ENCODE measurements at places on chromosomes 1 and 21.

- no peak for DNase-seq
Measured at GRCh38 chr1:205339717-205340116, 17.0 kb downstream of the KLHDC8A start.

DNA sequence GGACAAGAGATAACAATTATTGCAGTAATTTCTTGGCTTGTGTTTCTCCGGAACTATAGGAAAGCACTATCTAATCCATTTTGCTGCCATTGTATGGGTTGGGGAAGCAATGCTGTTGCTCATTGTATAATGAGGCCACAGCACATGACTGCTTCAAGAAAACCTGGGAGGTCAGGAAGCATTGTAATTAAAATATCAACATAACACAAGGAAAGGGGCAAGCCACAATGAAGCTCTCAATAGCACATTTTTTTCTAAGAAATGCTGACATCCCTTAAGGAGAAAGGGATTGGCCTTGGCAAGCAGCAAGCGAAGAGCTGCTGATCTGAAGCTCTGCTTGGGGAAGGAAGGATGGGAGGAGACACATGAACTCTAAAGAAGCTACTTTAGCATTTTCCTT is 44.0 kb downstream of the PLPP3 start:
- DNase-seq, result no peak

GRCh38 chr1:153532181-153532580 is 3.6 kb downstream of the S100A6 start:
- DNase-seq, result peak; percentile 50

DNA sequence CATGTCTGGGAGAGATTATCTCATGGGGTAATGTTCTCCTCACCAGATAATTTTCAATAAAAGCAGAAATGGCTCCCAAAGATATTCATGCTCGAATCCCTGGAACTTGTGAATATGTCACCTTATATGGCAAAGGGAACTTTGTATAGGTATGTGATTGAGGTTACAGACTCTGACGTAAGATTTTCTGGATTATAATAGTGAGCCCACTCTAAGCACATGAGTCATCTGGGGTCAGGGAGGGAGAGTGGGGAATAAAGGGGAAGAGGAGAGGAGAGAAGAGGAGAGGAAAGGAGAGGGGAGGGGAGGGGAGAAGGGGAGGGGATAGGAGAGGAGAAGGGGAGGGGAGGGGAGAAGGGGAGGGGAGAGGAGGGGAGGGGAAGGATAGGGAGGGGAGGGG is 1193.9 kb downstream of the PLA2G4A start:
- DNase-seq, result no peak

DNA sequence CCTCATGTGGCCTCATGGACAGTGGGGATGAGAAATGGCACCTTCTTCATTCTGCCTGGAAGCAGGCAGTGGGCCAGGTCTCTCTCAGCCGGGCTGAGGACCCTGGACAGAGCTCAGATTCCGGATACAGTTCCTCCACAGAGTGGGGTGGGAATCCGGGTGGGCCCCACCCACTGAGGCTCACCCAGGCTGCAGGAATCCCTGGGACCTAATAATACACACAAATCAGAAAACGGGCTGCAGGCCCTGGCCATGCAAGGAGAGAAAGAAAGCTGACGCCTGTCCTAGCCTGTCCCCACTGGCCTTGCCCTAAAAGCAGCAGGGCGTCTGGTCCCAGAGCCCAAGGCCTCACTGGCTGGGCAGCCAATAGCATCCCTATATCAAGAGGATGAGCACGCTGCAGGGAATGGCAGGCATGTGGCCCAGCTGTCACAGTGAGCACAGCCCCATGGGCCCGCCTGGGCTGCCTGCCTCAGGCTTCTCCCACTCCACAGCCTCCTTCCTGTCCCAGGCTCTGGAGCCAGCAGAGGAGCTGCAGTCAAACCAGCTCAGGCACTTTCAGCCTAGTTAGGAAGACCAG is 25.3 kb downstream of the ACTA1 start:
- no peak for DNase-seq

DNA sequence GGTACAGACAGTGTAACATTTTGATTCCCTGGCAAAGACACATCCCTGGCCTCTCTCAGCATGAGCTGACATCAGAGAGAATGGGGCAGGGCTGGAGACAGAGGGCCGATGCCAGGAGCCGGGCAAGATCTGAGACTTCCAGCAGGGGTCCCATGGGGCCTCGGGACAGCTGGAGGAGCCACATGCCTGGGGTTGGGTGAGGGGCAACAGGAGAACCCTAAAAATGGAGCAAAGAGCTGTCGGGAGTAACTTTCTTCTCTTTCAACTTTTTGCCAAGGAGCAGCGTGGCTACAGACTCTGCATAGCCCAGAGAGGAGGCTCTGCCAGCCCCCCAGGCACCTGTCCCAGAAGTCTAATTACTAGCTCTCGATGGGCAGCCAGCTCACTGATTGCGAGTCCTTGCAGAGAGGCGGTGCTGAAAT is 130.8 kb downstream of the LACTBL1 start:
- DNase-seq, result no peak
